ENCODE measurements at places on chromosomes 7 and 10.

- no peak for DNase-seq
These were observed 2.1 kb upstream of the FOXP2 start for GRCh38 chr7:114412548-114412947.

DNA sequence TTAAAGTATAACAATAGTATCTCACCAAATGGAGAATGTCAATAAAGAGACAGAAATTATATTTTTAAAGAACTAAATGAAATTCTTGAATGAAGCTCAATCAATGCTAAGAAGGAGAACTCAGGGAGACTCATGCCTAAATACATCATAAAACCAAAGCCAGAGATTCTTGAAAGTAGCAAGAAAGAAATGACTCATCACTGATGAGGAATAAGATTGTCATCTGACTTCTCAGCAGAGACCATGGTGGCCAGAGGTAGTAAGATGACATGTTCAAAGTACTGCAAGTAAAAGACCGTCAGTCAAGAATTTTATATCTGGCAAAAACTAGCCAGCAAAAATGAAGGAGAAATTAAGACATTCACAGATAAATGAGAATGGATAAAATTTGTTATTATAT, 399.0 kb downstream of the GRID1 start:
- DNase-seq = no peak

DNA sequence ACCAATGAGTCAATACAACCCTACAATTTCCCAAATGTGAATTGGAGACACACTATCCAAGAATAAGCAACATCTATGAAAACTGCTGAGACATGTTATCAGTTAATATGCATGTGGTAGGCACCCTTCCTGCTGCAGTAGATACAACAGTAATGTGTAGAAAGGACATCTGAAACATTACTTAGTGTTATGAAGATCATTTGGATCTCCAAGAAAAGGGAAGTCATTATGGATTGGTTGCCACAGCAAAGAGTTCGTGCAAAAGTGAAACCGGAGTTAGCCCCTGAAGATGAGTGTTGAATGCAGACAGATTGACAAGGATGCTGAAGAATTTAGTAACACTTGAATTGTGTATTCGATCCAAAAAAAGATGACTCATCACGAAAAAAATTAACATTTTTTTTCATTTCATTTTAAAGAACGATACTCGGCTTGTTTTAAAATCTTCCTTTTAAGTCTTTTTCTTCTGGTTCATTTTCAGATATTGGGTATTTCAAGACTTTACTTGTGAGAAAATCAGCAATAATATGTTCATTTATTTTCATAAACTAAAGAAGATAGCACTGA, 322.4 kb upstream of the KLF6 start:
- DNase-seq = no peak

- DNase-seq = no peak
These were observed 614.7 kb downstream of the PARD3 start for GRCh38 chr10:34200355-34200901.

- DNase-seq = no peak
These were observed 263.8 kb upstream of the ZNF32 start for GRCh38 chr10:43912469-43912868.

DNA sequence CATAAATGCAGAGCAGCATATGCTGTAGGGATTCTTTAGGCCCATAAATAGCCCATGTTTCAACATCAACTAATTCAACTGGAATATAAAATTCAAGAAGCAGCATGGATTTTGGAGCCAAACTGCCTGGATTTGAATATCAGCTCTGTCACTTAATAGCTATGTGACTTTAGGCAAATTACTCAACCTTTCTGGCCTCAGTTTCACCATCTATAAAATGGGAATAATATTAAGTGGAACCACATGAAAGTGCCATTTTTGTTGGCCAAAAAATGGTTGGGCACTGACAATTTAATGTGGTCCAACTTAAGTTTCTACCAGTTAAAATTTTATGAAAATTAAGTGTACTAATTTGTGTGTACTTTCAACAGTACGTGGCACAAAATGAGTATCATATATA, 98.1 kb downstream of the GSAP start:
- DNase-seq = no peak

GRCh38 chr10:118557946-118558345, 37.5 kb downstream of the PRLHR start:
- no peak for DNase-seq

DNA sequence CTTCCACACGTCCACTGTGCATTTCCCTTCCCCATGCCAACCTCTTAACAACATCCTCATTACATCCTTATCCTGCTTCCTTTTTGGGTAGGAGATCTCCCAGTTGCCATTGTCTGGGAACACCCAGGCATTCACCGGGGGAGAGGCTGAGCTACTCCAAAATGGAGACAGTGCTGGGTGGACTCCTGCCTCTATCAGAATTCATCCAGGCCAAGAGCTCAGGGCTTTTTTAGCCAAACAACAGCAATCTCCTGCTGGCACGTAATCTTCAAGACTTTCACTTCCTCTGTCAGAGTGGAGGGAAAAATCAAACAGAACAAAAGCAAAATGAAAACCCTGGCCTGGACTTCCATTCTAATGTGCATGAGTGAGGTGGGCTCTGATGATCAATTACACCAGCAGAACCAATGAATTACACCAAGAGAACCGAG, 245.0 kb downstream of the PRPF18 start:
- no peak for DNase-seq

Measured in activated CD4-positive, alpha-beta T cell treated with anti-CD3 and anti-CD28 coated beads for 48 hours (primary cell).